ENCODE measurements at places on chromosomes 2 and 18.

GRCh38 chr2:150485871-150486538 lies 1.5 kb downstream of the RND3 start:
- no peak for DNase-seq

GRCh38 chr2:128306081-128306930 lies 12.4 kb downstream of the HS6ST1 start:
- peak; percentile 86 for DNase-seq

DNA sequence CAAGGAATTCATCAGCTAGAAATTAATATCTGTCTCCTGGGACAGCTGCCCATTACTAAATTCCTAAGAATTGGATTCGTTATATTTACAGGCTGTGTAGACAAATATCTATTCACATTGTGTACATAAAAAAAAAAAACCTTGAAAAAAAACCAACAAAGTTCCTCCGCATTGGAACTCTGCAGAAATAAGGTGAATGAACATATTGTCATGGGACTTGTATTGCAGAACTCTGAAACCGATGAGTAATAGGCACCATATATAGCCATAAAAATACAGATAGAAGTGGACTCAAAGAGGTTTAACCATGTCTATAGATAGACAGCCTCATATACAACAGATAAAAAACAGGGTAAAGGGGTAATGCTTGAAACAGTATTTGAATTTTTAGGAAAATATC lies 909.9 kb upstream of the CHAC2 start:
- DNase-seq: no peak

DNA sequence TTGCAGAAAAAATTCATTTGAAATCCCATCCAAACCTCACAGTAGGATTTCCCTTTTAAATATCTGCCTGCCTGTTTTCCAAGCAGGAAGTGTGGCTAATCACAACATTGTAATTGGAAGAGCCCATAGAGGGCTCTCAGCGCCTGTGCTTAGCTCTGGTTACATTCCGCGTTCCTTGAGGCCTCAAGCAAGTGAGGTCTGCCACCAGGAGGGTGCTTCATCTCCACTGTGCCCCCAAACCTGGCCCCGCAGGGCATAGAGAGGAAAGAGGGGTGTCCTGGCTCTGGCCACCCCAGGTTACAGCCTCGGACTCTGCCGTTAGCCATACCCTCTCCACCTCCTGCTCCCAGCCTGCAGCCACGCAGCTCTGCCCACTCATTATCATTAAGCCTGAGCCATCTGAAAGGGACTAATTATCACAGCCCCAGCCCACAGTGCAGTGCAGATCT lies 214.8 kb downstream of the SP3 start:
- DNase-seq: peak; percentile 1

GRCh38 chr2:8168876-8169424 lies 512.9 kb upstream of the ID2 start:
- DNase-seq: no peak

- DNase-seq: no peak
These were observed 5.8 kb downstream of the BIN1 start for GRCh38 chr2:127101048-127101611.

GRCh38 chr2:25894135-25894830 lies 16.0 kb upstream of the ASXL2 start:
- no peak for DNase-seq

- no peak for DNase-seq
These were observed 242.1 kb downstream of the ALPK2 start for GRCh38 chr18:58386780-58387179.

- no peak for DNase-seq
These were observed 11.2 kb downstream of the ANKAR start for GRCh38 chr2:189685540-189686229.

- DNase-seq: no peak
These were observed 615 bp downstream of the GORASP2 start for GRCh38 chr2:170929686-170930050.

- no peak for DNase-seq
These were observed 114.5 kb downstream of the ADCYAP1 start for GRCh38 chr18:1019191-1019590.

- no peak for DNase-seq
These were observed 1.2 kb downstream of the ZNF514 start for GRCh38 chr2:95158441-95158840.
